ENCODE measurements at places on chromosomes 12 and 14.

- peak; percentile 6 for DNase-seq
These were observed 27.0 kb upstream of the ESRRB start for GRCh38 chr14:76348898-76349297.

DNA sequence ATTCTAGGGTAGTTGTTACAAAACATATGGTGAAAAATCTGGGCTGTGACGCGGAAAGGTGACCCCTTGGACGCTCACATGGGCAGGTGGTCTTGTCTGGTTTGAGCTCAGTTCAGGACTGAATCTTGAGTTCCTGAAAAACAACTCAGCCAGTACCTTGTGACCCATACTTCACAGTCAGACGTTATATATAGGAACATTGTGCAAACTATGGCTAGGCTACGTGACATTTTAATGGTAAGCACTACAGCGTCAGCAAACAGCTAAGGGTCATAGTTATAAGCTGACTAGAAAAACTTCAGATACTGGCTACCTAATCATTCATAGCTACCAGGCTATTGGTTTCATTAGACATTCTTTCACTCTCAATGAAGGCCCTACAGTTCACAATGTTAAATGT lies 14.8 kb upstream of the EDDM3A start:
- no peak for DNase-seq

DNA sequence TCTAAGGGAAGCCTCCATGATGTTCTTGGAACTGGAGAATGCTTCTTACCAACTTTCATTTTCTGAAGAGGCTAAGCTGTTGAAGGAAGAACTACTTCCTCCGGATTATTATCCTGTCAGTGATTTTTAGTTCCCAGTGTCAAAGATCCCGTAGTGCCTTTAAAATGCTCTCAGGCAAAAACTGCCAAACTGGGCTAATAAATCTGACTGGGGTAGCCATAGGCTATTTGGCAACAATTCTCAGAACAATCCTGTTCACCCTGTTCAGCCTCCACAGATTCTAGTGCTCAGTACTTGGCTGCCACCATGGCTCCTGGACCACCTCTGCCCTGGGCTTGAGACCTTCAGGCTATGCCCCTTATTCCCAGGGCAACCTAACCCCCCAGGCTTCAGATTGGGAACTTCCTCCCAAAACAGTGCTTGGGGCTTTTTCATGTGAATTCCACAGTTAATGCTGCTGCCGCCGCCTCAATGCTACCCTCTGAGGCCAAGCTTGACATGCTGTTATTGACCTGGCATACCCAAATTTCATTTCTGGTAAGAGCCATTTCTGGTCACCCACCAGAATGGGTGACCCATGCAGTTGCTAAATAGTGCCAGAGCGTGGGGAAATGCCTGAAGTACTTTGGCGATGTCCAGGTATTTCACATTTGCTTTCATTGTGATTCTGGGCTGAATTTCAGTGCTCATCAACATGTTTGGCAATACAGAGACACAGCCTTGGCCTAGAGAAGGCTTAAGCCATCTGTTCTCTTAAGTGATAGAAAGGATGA lies 110.0 kb upstream of the ARHGAP5 start:
- no peak for DNase-seq

GRCh38 chr12:109768901-109769670 lies 55.5 kb downstream of the FAM222A start:
- no peak for DNase-seq

DNA sequence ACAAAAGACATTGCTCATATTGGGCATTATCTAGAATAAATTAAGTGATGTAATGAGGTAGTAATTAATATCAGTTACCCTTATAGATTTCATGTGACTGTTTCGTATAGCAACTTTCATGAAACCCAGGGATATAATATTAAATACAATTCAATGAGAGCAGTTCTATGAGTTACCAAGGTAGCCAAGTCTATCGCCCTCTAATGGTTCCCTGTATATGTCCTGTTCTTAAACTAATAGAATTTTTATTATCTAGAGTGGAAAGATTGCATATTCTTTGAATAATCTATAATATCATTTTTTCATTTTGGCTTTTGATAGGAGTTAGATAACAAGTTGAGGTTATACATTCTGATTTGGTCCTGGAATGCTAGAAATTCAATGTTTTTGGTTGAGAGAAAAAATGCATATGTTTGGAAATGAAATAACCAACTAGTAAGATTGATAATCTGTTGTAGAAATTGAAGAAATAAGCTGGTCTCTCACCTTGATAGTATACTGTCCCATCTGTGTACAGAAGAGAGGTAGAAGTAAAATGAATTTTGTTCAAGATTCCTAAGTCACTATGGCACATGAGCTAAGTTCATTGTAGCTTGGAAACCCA lies 59.7 kb downstream of the SCFD1 start:
- DNase-seq: peak; percentile 11

Measured in HCEC 1CT (cell line).